ENCODE measurements at places on chromosomes 11 and 22.
A peak's percentile ranks its signal among the peaks of the same experiment; 100 is the strongest.

GRCh38 chr22:36870250-36870649 lies 9.4 kb downstream of the NCF4 start:
- DNase-seq = no peak

DNA sequence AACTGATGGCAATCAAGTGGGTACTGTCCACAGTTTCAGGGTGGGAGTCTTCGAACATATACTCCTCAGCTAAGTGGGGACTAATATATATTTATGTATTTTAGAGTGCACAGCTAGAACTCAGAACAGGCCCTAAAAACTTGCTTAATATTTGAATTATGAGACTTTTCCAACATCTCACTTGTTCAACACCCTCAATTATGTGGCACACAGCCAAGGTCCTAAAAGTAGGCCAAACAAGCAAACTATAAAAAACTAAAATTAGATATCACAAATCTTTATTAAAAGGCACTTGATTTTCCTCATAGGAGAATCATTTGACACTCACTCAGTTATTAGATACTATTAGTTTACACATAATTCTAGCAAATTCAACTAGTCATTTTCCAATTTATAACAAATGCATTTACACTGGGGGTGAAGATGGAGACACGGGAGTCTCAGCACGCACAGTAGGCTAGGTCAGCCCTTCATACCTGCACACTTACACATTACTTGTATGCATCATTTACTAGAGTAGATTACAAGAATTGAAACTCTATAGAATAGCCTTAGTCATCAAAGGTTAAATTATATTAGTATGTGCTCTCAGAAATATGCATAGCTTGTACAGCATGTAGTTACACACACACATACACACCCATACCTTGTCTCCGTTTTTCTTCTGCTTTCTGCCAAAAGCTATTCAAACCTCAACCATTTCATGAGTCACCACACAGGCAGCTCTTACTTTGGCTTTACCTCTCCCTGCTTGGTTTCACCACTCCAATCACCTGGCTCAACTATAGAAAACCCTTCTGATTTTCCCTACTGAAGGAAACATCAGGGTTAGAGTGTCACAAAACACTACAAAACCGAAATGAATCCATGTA lies 171.5 kb downstream of the SBF2 start:
- DNase-seq = no peak

- DNase-seq = no peak
These were observed 148.4 kb downstream of the ME3 start for GRCh38 chr11:86523738-86524619.

- DNase-seq = no peak
These were observed 27.3 kb upstream of the TMEM86A start for GRCh38 chr11:18671246-18671645.

- no peak for DNase-seq
These were observed 402.3 kb upstream of the NARS2 start for GRCh38 chr11:78977009-78977408.

GRCh38 chr22:47290706-47291430 lies 528.4 kb downstream of the TBC1D22A start:
- no peak for DNase-seq

GRCh38 chr11:70040452-70040851 lies 37.7 kb upstream of the ANO1 start:
- no peak for DNase-seq

- DNase-seq = no peak
These were observed 263.7 kb downstream of the DYNC2H1 start for GRCh38 chr11:103372906-103373305.

GRCh38 chr11:110951950-110952503 lies 239.8 kb upstream of the ARHGAP20 start:
- DNase-seq = peak; percentile 23

- DNase-seq = no peak
These were observed 80.3 kb downstream of the MTNR1B start for GRCh38 chr11:93049740-93050139.

- no peak for DNase-seq
These were observed 72.1 kb upstream of the KCNQ1OT1 start for GRCh38 chr11:2771758-2772466.

- DNase-seq = no peak
These were observed 28.1 kb downstream of the FGF4 start for GRCh38 chr11:69746752-69747742.

DNA sequence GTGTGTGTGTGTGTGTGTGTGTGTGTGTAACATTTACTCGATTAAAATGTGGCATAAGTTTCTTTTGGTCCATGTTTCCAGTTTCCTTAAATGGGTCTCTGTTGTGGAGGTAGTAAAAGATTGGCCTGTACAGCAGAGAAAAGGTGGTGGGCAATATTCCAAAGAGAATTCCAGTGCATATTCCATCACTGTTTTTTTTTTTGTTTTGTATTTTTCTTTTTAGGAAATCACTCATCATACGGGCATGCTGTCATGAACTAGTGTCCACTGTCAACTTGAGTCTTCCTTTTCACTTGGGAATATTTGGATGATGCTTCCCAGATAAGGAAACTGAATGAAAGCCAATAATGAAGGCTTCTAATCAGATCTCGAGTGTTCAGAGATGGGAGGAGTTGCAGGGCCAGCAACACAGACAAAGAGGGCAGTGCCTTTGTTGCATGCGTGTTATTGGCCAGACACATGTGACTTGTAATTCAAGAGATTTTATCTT lies 95.2 kb upstream of the PDGFD start:
- no peak for DNase-seq

DNA sequence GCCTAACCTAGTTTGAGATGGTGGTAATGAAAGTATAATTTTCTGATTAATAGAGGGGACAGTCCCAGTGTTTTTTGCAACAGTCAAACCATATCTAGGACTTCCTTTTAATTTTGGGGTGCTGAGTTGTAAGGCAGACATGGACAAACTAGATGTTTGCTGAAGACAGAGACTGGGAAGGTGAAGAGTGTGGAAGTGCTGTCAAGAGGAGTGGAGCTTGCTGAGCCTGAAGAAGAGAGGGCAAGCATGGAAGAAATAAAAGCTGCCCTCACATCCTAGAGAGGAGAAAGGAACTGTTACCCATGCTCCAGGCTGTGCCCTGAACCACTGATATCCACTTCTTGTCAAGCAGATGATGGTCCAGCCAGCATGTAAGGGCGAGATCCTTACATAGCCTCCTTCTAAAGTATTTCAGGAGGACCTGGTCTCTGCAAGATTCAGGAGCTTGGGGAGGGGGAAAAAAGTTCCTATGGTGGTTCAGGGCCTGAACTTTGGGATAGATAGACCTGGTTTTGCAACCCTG lies 51.4 kb downstream of the PRR5L start:
- no peak for DNase-seq
